A673 (cell line): ENCODE measurements at places on chromosomes 1 and 21. TPM values are rescaled to one million over a fixed set of nuclear protein-coding genes. Genes with fewer than 3 reads are reported as not detected.

DNA sequence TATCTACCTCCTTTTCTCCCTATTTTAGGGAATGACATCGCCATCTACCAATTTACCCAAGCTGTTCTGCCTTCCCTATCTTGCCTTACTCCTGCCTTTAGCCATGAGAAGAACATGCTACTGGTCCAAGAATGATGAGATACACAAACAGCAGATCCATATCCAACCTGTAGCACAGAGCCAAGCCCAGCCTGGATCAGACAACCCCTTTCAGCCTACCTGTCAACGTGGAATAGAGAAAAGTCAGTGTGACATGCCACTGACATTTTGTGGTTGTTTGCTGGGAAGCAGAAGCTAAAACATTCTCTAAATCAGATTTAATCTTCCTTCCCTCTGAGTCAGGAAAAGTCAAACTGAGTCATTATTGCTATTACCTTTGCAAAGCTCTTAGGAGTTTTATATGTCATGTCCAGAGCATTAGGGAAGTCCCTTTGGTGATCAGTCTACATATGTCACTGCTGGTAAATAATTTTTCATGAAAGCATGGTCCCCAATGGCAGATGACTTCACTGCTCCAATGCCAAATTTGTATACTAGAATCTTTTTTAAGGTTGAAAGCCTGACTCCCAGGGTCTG, 143.1 kb downstream of the TPR start:
- H3K4me3 ChIP-seq, result no peak overlapping the region
- no peaks in the 10 kb centered on the region for H3K4me1 ChIP-seq
- H3K36me3 ChIP-seq, result no peaks in the 10 kb centered on the region
- DNase-seq, result no peak
- H3K27me3 ChIP-seq, result no peaks in the 10 kb centered on the region

GRCh38 chr1:240672132-240672811, 60.3 kb upstream of the GREM2 start:
- no peaks in the 10 kb centered on the region for H3K4me1 ChIP-seq
- no peaks in the 10 kb centered on the region for H3K36me3 ChIP-seq
- H3K27ac ChIP-seq, result no peak overlapping the region
- DNase-seq, result no peak

- peak overlapping the region; percentile 75 for H3K4me3 ChIP-seq
- no peaks in the 10 kb centered on the region for H3K27me3 ChIP-seq
- H3K4me1 ChIP-seq, result peaks cover 12% of the 10 kb centered on the region
- peak; percentile 97 for DNase-seq
- H3K36me3 ChIP-seq, result peaks cover 36% of the 10 kb centered on the region
- peak overlapping the region; percentile 91 for H3K27ac ChIP-seq
Observed at GRCh38 chr1:90717665-90718410, 736 bp upstream of the BARHL2 start.

DNA sequence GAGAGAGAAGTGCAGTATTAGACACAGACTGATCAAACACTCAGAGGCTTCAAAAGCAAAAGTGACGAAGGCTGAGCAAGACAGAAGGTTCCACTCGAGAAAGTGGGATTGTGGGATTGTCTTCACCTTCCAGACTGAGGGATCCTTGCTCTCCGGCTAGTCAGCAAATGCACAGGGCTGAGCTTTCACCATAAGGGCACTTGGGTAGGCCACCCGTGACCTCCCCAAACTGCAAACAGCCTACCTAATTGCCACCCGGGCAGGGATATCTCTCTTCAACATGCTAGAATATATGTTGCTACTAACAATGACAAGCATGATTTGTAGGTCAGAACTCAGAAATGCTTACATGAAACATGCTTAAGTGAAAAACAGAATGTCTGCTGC, 35.3 kb upstream of the RIPK4 start:
- DNase-seq, result no peak
- peaks cover 10% of the 10 kb centered on the region for H3K4me1 ChIP-seq

- H3K27ac ChIP-seq, result no peak within 1 kb of the TSS
- no peaks in the 10 kb centered on the region for H3K4me1 ChIP-seq
- no peaks in the 10 kb centered on the region for H3K27me3 ChIP-seq
- DNase-seq, result no peak
Observed at GRCh38 chr1:43337588-43337987, at the start of gene MPL. Gene MPL (plus strand): TSS chr1:43337818. CDS start chr1:43337849, 31 bp downstream.

HP1BP3 gene
- 334 and 337 TPM in 2 replicates for total RNA-seq

ZNF687 gene
- total RNA-seq, result 26.4 and 30.2 TPM in 2 replicates
